ENCODE measurements at places on chromosomes 5 and 9.

- no peak for DNase-seq
These were observed 83.2 kb upstream of the NUDT12 start for GRCh38 chr5:103645816-103646215.

DNA sequence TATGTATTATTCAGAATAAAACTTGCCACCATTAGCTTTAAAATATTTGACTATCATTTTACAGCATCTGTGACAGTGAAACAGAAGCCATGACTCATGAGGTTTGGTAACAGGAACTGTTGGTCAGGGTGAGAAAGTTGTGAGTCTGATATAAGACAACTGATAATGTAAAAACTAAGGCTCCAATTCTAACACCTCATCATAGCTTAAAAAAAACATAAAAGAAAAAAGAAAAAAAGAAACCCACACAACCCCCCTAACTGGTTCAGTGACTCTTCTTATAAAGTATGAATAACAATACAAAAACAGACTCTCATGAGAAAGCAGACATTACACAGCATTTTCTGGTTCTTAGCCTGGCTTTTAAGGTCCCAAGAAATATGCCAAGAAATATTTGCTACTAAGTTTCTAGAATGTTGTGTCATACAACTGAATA, 85.8 kb downstream of the MRPS27 start:
- DNase-seq = no peak

- DNase-seq = no peak
These were observed 64.0 kb downstream of the UBAP1 start for GRCh38 chr9:34242830-34243229.

GRCh38 chr5:31770998-31771397, 132.1 kb downstream of the PDZD2 start:
- no peak for DNase-seq

- DNase-seq = no peak
These were observed 54.8 kb downstream of the COL27A1 start for GRCh38 chr9:114210136-114210535.

- no peak for DNase-seq
These were observed 110.8 kb downstream of the LHFPL2 start for GRCh38 chr5:78537821-78538220.

DNA sequence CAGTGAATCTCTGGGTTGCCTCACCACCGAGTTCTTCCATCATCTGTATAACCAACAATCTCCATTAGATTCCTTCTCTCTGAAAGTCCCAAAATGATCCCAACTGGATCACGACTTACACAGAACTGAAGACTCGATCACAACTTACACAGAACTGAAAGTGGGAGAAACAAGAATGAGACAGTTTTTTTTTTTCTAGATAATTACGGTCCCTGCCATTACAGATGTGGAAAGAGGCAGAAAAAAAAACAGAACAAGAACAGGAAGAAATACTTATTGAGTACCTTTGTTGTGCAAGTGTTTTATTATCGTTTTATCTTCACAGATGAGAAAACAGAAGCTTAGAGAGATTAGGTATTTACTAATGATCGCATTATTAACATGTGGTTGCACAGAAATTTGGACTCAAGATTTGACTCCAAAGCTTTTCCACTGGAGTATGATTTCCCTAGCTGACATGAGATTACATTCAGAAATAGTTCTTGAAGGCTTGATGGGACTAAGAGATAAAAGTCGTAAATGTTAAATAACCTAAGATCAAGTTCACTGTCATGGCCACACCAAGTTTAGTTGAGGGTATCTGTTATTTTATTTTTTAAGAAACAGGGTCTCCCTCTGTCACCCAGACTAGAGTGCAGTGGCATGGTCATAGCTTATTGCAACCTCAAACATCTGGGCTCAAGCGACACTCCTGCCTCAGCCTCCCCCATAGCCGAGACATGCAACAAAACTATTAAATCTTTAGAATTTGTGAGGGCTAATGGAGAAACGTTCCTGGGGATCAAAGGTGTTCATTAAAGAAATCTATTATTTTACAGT, 8.9 kb downstream of the PLK2 start:
- DNase-seq = no peak

GRCh38 chr9:17799369-17799768, 220.5 kb downstream of the SH3GL2 start:
- DNase-seq = no peak

GRCh38 chr5:78345485-78345884, 14.9 kb upstream of the SCAMP1 start:
- DNase-seq = no peak

DNA sequence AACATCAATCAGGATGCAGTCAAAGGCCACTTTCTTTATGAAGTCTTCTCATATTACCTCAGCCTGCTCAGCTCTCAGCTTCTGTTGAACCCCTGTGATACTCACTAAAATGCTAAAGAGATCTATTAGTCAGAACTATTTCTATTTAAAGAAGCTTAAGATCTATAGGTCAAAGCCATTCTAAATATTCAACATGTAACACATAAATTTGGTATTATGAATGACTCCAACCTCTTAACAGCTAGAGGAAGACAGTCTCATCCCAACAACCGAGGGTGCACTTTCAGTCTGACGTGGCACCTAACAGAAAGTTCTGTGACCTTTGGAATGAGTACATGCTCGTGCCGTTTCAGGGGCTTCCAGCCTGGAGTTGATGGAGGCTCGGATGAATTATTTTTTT, 301.5 kb upstream of the VLDLR start:
- DNase-seq = no peak

- no peak for DNase-seq
These were observed 28.6 kb downstream of the CSF2 start for GRCh38 chr5:132102101-132102701.

DNA sequence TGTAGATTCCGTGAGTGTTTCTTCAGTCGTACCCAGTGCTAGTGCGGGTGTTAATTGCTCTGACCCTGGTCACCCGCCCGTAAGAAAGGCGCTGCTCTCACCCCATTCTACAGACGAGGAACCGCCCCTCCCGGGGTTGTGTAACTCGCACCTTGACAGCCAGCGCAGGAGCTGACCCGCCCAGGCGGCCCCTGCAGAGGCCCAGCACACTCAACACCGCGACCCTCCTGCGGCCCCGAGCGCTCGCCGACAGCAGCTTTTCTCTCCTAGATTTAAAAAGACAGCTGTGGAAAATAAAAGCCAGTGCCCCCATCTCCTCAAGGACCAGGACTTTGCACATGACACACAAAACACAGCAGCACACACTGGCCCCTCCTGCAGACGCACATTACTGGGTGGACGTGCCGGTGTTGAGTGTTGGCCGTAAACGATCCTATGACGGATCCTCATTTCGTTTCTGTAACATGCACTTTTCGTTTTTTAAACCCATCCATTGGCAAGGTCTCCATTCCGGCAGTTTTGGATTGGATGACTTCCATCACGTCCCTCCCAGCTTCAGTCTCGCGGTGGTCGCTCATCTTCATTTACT, 22.9 kb downstream of the OR2V2 start:
- no peak for DNase-seq

- DNase-seq = no peak
These were observed 335.2 kb upstream of the TARS1 start for GRCh38 chr5:33105521-33105941.

DNA sequence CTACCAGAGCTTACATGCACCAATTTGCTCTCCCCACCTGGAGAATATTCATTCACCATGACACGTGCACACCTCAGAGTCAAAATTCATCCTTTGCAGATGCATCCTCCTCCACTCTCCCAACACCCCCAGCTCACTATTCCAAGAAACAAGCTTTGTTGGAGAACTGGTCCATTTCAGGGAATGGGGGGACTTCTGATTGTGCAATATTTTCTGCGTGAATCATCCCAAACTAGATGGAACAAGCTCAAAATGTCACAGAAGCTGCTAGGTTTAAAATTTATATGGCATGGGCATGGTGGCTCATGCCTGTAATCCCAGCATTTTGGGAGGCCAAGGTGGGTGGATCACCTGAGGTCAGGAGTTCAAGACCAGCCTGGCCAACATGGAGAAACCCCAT, 3.6 kb downstream of the GLDC start:
- no peak for DNase-seq

GRCh38 chr9:114606068-114606467, 5.0 kb upstream of the TMEM268 start:
- no peak for DNase-seq

DNA sequence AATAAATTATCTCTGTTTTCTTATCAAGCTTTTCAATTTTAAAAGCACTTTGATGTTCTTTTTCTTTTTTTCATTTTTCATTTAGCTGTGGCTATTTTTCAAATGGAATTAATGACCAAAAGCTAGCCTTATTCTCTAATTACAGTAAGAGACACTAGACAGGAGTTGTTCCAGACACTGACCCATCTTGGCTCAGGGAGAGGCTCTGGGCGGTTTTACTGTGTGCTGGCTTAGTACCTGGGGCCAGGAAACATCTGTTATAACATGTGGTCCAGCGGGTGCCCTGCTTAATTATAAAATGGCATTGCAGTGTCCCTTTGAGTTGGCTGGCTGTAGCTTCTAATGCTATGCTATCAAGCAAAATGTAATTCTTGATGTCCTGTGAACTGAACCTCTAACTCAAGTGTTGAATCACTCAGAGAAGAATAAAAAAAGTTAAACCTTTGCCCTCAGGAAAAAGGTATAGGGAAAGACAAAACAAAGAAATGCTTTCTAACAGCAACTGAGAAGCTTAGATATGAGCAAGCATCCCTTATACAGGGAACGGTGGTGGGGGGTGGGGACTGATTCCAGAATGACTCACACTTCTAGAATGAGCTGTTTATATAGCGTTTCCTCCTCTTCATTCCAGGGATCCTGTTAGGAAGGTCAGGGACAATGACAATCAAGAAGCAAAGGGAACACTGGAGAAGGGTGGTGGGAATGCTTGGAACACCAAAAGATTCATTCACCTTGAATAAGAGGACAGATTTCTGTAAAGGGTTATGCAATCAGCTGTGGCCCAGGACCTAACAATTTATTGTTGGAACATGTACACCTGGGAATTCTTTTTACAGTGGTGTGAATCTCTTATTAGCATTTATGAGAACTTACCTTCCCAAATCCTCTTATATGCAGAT, 58.7 kb upstream of the NFIB start:
- peak; percentile 40 for DNase-seq

GRCh38 chr5:123659011-123659410, 147.0 kb downstream of the CSNK1G3 start:
- DNase-seq = no peak

DNA sequence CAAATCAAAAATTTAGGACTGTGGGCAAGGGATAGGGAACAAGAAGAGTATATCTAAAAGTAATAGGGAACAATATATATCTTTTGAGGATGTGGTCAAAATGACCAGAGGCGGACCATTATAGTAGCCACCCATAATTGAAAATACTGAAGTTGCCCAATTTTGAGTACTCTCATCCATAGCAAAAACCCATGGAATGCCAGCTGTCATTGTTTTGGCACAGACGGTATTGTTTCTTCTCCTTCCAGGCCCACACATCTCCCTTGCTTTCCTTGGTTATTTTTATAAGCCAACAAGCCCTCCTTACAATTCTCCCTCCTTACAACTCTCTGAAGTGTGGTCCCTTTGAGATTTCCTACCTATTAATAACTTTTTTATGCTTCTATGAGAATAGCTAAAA, 50.4 kb upstream of the RGMB start:
- no peak for DNase-seq
